ENCODE measurements at places on chromosomes 13 and 19. TPM values are rescaled to one million over a fixed set of nuclear protein-coding genes. Genes with fewer than 3 reads are reported as not detected.

- DNase-seq = peak; percentile 75
These were observed 767 bp upstream of the GADD45B start for GRCh38 chr19:2475018-2475701.

DNA sequence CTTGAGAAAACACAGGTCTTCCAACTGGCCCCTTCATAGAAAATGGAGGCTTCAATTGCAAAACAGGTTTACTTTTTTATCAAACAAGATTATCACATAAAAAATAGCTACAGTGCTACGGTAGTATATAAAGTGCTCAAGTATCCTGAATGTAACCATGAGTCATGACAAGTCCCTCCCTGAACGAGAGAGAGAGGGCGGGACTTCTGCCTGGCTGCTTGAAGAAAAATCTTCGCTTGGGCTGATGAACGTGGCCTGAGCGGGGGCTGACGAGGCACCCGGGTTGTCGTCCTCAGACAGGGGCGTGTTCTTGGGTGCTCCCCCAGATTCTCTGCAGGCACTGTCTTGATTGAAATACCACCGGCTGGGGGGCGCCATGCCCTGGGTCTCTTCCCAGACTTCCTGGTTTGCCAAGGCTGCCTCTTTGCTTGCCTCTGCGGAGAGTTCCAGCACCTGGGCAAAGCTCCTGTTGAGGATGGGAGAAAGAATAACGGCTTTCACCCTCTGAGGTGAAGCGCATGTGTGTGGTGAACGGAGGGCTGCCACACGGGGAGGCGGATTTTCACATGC is 23.2 kb upstream of the CPAMD8 start:
- no peak for DNase-seq

GRCh38 chr13:97878431-97879375 is 74.8 kb upstream of the IPO5 start:
- DNase-seq = no peak

SLC25A42 gene
- 15.1 TPM for total RNA-seq
